Cerebellar cortex (tissue), 1 donor: ENCODE measurements at places on chromosomes 12 and 14.

DNA sequence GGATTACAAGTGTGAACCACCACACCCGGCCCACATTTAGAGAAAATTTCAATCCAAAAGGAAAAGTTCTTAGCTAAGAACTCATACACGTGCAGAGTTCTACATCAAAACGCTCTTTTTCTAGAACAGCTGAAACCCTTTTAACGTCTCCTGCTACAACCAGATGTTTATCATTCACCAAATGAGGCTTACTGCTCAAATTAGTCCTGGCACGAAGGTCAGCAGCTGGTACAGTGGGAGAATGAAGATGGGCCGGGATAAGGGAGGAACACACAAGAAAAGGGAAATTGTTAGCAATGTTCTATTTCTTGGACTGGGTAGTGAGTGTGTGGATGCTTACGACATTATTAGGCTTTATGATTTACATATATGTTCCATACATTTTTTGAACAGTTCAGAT lies 37.2 kb downstream of the PRKAB1 start:
- DNase-seq = no peak

- DNase-seq = peak; percentile 93
These were observed at the start of gene CD63 for GRCh38 chr12:55728939-55729818. TSS of gene CD63 (minus strand) at chr12:55729009. CDS start at chr12:55728341, 668 bp downstream.

- no peak for DNase-seq
These were observed 79.1 kb downstream of the KCNK13 start for GRCh38 chr14:90140956-90141316.

DNA sequence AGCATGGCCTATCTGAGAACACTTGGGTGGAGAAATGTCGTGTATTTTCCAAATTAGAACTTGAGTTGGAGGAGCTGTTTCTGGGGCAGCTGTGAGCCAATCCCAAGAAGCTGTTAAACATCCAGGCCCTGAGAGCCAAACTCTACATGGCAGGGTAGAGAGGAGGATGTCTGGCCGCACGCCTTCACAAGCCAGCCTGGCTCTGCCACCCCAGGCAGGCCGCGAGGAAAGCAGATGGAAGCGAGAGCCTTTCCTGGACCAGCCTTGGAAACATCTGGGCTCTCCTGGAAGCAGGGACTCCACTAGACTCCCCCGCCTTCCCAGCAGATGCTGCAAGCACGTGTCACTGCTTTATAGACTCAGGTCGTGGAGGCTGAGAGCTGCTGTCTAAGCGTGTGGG lies 312.8 kb upstream of the FKBP4 start:
- no peak for DNase-seq

DNA sequence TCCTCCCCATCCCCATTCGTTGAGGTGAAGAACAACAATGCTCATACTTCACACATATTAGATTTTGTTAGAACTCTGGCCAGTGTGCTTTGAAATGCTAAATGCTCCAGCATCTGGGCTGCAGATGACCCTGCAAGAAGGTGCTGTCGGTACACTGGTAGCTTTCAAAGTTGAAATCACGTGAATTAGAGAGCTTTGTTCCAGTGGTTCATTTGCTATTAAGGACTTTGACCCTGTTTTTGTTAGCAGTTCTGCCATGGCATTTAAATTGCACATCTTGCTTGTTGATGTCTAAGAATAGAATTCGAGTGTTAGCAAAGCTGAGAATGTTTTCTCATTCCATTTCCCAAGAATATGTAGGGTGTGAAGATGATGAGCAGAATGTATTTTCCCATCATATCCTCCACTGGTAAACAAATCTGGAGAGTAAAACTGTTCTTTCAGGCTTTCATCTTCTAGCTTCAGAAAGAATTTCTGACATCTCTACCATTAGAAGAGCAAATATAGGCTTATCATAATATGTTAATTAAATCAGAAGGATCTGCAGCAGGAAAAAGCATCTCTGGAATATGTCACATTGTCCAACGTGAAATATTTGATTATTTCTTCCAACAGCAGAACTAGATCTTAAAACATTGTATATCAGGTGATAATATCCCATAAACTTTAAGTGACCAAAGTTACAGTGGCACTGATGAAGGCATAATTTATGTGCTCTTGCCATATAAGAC lies 98.8 kb upstream of the PDE3A start:
- no peak for DNase-seq

DNA sequence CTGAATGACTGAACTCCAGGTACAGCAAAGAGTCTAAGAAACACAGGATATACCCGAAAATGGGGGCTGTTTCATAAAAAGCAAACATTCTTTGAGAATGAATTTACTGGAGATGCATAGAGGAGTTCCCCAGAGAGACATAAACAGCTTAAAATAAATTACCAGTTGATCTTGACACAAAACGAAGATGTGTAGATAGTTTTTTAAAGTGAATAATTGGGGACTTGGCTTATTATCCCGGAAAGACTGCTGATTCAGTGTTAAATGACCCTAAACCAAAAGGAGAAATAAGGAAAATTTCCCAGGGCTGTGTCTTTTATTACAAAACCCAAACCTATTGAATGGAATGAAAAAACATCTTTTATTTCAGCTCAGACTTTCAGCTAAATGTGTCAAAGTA lies 1052.8 kb upstream of the TMEM132C start:
- no peak for DNase-seq
